Umbilical cord (tissue), 2 donors: ENCODE measurements at places on chromosomes 7 and 10. TPM values are rescaled to one million over a fixed set of nuclear protein-coding genes. Genes with fewer than 3 reads are reported as not detected.

The CLRN3 gene
- total RNA-seq = not detected

GRCh38 chr7:48832303-48832845 lies 92.0 kb upstream of the CDC14C start:
- DNase-seq = no peak

GRCh38 chr7:50739744-50740435 lies 42.8 kb downstream of the GRB10 start:
- no peak for DNase-seq

DNA sequence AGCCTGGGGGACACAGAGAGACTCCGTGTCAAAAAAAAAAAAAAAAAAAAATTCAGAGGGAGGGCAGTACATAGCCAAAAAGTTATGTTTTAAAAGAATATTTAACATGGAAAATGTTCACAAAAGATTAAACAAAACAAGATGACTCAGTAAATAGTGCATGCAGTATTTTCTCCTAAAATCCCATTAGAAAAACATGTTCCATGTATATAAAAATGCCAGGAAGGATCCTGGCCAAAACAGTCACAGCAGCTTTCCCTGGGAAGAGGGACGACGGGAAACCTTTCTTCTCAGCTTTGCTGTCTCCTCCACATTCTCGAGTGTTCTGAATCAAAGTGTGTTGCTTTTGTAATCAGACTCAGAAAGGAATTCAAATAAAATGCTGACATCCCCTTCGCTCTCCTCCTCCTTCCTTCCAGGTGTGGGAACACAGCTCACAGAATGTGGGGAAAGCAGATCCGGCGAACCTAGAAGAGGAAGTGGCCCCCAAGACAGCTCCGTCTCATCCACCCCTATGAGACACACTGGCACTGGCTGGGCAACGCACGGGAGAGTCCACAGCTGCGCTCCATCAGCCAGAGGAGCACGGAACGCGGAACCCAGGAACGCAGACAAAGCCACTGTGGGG lies 139.4 kb downstream of the MAD1L1 start:
- DNase-seq = no peak

GRCh38 chr10:76231286-76231934 lies 800.0 kb downstream of the LRMDA start:
- no peak for DNase-seq

- no peak for DNase-seq
These were observed 12.7 kb downstream of the DHTKD1 start for GRCh38 chr10:12081470-12081869.

The PNLIPRP1 gene
- 2.9 TPM for total RNA-seq

DNA sequence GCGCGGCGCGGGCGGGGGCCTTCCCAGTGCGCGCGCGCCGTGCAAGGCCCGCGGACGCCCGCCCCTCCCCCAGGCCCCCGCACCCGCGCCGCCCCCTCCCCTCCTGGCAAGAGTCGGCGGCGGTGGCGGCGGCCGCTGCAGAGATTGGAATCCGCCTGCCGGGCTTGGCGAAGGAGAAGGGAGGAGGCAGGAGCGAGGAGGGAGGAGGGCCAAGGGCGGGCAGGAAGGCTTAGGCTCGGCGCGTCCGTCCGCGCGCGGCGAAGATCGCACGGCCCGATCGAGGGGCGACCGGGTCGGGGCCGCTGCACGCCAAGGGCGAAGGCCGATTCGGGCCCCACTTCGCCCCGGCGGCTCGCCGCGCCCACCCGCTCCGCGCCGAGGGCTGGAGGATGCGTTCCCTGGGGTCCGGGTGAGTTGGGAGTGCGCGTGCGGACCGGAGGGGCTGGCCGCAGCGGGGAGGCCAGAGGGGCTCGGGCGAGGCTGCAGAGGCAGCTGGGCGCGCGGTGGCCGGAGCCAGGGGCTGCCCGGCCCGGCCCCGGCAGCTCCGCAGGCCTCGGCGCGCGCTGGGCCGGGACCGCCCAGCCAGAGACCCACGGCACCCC lies at the start of gene BMPR1A:
BMPR1A (plus strand) TSS at position 109 of the 602 bp plus-strand sequence. CDS start 119,400 bp downstream, outside the sequence.
- DNase-seq = no peak

The HOXA5 gene
- total RNA-seq = 2.9 TPM

- peak; percentile 79 for DNase-seq
These were observed 149.5 kb upstream of the SVIL start for GRCh38 chr10:29784175-29784773.

DNA sequence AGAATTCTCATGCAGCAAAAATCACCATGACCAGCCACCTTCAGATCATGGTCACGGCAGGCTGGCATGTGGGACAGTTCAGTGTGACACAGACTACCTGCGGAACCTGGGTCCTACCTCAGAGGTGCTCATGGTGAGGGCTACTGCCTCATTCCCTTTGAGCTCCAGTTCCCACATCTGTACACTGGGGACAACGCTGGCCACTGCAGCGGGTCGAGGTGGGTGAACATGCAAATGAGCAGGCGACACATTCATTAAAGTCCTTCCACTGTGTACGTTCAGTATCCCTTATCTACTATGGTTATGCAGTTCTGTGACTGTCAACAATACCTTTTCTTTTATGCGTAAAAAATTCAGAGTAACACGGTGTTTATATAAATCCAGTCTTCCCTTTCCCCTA lies 218.7 kb upstream of the AOAH start:
- no peak for DNase-seq

- no peak for DNase-seq
These were observed 43.2 kb downstream of the DPYSL4 start for GRCh38 chr10:132229834-132230556.

DNA sequence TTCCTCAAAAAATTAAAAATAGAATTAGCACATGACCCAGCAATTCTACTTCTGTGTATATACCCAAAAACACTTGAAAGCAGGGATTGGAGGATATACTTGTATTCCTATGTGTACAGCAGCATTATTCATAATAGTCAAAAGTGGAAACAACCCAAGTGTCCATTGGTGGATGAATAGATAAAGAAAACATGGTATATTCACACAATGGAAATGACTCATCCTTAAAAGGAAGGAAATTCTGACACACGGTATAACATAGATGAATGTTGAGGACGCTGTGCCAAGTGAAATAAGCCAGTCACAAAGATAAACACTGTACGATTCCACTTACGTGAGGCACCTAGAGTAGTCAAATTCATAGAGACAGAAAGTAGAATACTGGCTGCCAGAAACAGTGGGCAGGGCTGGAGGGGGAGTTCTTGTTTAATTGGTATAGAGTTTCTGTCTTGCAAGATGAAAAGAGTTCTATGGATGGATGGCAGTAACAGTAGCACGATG lies 26.6 kb upstream of the KAT6B start:
- no peak for DNase-seq

- DNase-seq = no peak
These were observed 217.1 kb downstream of the PHTF2 start for GRCh38 chr7:78015574-78016260.

DNA sequence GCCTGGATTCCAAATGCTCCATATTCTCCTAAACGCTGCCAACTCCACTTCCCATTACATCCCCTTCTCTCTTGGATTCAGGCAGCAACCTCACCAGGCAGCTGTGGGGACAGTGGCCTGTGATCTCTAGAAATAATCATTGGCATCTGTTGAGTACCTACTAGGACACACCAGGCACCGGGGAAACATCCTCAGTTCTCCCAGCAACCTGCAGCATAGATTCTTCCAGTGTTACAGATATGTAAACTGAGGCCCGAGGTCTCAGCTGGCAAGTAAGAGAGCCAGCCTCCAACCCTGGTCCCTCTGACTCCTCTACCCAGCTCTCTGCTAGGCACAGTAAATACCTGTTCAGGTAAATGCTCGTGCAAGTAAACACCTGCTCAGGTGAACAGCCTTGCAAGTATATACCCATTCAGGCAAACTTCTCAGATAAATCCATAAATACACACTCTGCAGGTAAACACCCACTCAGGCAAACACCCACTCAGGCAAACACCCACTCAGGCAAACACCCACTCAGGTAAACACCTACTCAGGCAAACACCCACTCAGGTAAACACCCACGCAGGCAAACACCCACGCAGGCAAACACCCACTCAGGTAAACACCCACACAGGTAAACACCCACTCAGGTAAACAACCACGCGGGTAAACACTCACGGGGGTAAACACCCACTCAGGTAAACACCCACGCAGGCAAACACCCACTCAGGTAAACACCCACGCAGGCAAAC lies 18.7 kb downstream of the ASB13 start:
- DNase-seq = no peak

GRCh38 chr7:44383566-44383965 lies 58.2 kb upstream of the CAMK2B start:
- no peak for DNase-seq

DNA sequence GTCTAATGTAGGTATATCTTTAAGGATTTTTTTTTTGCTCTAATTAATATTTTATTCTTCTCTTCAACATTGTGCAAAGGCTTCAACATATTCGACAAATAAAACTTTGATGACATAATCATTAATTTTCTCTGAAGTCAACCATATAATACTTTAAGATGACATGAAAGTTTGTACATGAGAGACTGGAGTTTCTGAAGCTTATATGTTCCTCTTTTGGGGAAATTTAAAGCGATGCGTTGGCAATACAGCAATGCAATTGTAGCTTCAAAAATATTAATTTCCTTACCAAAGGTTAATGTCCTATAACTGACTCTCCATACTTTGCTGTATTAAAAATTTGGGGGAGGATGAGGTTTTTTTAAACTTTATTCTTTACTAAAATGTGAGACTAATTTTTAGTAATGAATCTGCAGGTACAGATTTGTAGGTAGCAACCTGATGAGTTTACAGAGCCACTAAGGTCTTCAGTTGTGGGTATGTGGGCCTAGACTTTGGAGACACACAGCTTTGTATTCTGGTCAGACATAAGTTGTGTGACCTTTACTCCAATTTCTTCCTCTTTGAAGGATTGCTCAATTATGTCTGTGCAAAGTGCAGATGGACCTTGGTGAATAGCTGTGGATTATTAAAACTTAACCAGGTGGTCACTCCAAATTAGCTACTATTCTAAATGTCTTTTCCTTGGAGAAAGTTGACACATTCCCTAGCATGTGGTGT lies 18.0 kb upstream of the LIPA start:
- no peak for DNase-seq

DNA sequence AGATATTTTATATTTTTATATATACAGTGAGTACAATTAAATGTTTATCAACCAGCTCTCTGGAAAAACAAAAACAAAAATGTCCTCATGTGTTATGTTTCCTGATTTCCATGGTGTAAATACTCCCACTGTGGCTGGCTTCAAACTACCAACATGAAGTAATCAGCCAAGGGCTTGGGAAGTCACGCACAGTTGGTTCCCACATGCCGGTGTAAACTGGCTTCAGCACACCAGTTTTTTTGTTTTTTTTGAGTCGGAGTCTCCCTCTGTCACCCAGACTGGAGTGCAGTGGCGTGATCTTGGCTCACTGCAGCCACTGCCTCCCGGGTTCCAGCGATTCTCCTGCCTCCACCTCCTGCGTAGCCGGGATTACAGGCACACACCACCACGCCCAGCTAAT lies 11.8 kb downstream of the OSBPL3 start:
- no peak for DNase-seq

GRCh38 chr10:12862459-12862858 lies 139.1 kb downstream of the CCDC3 start:
- DNase-seq = no peak

GRCh38 chr7:74253835-74254128 lies 417 bp downstream of the RFC2 start:
- DNase-seq = no peak

The MEOX2 gene
- 6.5 TPM for total RNA-seq

The CHAT gene
- total RNA-seq = not detected

The COBL gene
- total RNA-seq = 5.3 TPM

The ZNF277 gene
- 32.0 TPM for total RNA-seq

DNA sequence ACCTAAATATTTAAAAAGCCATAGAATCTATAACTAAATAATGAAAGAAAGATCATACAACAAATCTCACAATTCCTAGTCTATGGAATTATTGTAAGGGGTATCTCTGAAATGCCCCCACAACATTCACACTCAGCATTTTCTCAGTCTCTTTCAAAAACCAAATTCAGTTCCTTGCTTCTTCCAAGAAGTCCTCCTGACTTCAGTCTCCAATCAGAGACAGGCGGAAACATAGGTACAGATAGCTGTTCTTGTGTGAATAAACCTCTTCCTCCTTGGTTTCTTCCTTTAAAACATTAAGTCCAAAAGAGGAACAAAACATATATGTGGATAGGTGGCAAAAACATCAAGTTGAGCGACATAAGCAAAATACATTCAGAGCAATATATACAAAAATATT lies 13.9 kb upstream of the FBXW4 start:
- DNase-seq = no peak
